Foreskin keratinocyte (primary cell): ENCODE measurements at places on chromosomes 6 and 20. TPM values are rescaled to one million over a fixed set of nuclear protein-coding genes. Genes with fewer than 3 reads are reported as not detected.
A peak's percentile ranks its signal among the peaks of the same experiment; 100 is the strongest.

OPRM1 gene
- polyA plus RNA-seq = not detected in 2 replicates

GRCh38 chr20:52783769-52784168 is 188.4 kb upstream of the TSHZ2 start:
- peak; percentile 6 for DNase-seq

GRCh38 chr6:159935065-159935464 is 33.8 kb upstream of the IGF2R start:
- no peak for DNase-seq

SNAI1 gene
- 0.04 TPM in 1 of 2 replicates, not detected in the other for polyA plus RNA-seq

GRCh38 chr6:19994909-19995308 is 157.7 kb downstream of the ID4 start:
- no peak for DNase-seq
